ENCODE measurements at places on chromosomes 3 and 15.

GRCh38 chr3:129620828-129621559 lies 14.5 kb upstream of the PLXND1 start:
- DNase-seq = no peak

GRCh38 chr15:83890587-83890986 lies 236.7 kb downstream of the ADAMTSL3 start:
- no peak for DNase-seq

DNA sequence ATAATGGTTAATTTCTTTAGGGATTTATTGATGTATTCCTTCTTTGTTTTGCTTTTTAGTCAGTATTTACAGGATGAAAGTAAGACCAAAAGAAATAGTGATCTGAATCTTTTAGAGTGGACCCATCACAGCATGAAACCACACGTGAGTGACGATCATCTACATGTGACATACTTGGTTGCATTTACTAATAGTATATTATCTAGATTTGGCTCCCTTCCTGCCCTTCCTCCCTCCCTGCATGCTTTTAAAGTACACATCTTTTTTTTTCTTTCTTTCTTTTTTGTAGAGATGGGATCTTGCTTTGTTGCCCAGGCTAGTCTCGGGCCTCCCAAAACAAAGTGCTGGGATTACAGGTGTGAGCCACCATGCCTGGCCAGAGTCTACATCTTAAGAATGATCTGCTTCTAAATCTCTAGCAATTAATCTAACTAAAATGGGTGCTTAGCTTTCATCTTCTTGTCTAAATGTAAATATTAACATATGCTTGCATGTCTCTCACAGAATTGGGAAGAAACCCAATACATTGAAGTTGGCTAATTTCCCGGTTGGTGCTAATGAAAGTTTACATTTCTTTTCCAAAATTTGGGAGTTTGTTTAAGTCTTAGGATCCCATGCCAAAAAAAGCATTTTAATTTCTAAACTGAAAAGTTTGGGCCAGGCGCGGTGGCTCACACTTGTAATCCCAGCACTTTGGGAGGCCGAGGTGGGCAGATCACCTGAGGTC lies 38.0 kb downstream of the SENP2 start:
- no peak for DNase-seq

GRCh38 chr15:80940851-80941250 lies 48.8 kb downstream of the MESD start:
- DNase-seq = no peak

DNA sequence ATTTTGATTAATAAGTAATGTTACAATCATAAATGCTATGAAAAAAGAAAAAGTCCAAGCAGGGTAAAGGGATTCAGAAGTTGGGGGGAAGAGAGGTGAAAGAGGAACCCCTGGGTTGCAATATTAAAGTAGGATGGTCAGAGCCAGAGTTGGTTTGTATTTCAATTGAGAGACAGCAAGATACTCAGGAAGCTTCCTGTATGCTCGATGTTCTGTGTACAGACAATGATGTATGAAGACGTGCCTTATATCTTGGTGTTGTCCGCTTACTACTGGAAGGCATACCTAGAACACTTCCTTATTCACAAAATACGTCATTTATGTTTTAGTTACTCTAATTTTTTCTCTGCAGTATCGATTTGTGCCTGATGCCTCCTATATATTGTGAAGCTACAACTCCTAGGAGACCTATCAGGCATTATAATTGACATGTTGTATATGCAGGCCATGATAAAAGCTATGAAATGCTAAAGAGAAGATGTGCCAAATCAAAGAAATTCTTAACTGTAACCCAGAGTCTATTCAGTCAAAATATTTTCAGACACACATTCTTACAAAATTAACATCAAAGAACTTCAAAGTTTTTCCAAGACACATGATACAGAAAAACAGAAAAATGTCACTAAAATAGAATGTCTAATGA lies 87.5 kb downstream of the TBL1XR1 start:
- DNase-seq = no peak

DNA sequence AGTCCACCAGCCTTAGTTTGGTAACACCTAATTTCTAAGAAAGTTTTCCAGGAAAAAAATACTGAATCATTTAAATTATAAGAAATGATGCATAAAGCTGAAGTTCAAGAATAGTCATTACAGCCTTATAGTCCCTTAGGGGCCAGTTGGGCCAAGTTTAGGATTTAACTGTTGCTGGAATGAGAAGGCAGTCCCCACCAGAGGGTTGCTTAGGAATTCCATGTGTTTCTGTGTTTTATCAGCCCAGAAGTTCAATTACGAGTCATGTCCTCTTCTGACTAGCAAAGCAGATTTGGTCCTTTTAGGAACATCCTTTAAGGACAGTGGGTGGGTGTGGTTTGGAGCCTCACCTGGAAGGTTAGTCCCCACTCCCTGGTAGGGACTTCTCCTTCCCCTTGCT lies 57.0 kb upstream of the NR2E3 start:
- no peak for DNase-seq

- no peak for DNase-seq
Measured at GRCh38 chr3:143436231-143436930, 316.8 kb downstream of the CHST2 start.

Measured in erythroblast (primary cell).